ENCODE measurements at places on chromosomes 7 and 10.

GRCh38 chr10:54983255-54983654 lies 182.2 kb upstream of the PCDH15 start:
- DNase-seq = no peak

GRCh38 chr7:49766966-49767365 lies 6.5 kb upstream of the VWC2 start:
- DNase-seq = no peak

DNA sequence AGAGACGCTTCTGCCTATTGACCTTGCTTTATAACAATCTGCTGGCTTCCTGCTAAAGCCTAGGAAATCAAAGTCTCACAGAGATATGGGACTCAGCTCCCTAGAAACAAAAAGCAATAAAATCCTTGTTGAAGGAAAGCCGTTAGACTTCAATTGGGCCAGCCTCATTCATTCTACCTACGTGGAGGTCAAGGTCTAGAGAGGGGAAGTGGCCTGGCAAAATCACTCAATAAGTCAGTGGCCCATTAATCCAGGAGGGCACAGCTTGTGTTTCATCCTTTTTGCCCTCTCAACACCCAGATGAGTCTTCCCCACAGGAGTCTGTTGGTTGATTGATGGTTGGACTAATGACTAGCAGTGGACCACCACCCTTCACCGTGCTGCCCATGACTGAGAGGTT lies 40.5 kb upstream of the ACSL5 start:
- DNase-seq = no peak

- no peak for DNase-seq
These were observed 101.5 kb downstream of the RNF216 start for GRCh38 chr7:5679813-5680473.

DNA sequence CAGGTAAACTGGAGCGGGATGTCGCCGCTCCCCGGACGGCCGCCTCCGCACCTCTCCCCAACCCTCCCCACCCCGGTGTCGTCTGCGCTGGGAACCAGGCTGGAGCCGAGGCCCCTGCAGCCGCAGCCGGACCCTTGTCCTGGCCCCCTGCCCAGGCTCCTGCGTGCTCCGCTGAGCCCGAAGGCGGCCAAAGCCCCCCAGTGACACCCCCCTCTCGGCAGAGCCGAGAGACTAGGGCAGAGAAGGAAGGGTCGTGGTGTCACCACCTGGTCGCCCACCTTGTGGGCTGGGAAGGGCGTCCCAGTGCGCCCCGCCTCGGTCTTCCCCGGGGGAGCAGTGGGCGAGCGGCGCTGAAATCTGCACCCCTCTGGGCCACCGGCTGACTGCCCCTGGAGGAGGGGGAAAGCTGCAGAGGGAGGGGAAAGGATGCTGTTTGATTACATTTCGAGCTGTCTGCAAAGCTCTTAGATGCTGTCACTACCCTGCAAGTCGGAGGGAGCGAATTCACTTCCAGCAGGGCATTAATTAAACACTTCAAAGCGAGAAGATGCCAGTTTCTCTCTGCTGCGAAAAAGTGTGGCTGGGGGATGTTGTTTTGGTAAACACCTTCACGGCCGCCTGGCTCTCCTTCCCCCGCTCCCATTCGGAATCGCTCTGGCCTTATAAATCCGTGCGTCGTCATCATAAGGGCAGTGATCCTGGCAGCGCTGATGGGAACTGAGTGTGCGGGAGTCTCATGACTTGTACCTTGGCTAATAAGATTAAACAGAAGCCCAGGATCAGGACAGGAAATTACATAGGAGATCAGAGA lies 622 bp downstream of the DYNC1I1 start:
- DNase-seq = no peak

GRCh38 chr7:132930881-132931280 lies 151.0 kb downstream of the CHCHD3 start:
- DNase-seq = no peak

- no peak for DNase-seq
These were observed 108.7 kb upstream of the KMT2C start for GRCh38 chr7:152544481-152544927.

DNA sequence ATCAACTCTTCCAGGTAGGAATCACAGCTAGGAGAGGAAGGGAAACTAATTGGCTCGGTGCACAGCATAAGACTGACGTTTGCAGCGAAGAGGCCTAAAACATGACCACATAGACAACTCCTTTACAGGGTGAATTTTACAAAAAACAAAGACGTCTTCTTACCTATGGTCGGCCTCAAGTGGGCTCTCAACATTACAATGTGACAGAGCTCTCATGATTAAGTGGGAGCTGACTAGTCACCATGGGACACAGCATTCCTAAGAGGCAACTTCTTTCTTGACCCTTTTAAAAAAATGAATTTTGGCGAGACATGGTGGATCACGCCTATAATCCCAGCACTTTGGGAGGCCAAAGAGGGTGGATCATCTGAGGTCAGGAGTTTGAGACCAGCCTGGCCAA lies 4.6 kb downstream of the PDIA4 start:
- no peak for DNase-seq

DNA sequence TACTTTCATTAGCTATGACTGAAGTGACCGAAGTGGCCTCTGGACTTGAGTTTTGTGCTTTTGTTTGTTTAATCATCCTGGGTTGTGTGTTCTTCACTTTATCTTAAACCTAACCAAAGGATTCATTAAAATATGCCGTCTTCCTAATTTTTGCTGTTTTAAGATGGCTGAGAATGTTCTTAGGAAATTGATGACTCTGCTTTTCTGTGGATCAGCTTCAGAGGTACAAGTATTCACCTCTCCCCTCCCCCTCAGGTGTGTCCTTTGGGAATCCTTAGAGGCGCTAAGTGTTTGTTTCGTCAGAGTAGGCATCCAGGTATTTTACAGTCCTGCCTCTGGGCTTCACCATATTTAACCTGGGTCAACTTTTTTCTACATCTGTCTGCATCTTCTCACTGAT lies 1.1 kb downstream of the CCDC126 start:
- DNase-seq = no peak

- DNase-seq = no peak
These were observed 771 bp downstream of the DNAJC9 start for GRCh38 chr10:73246322-73246645.
